Transverse colon (tissue), 4 donors: ENCODE measurements at places on chromosomes 13 and 19. TPM values are rescaled to one million over a fixed set of nuclear protein-coding genes. Genes with fewer than 3 reads are reported as not detected.

Gene PCP2
- 4.1 TPM for total RNA-seq

GRCh38 chr13:46804391-46804815 is 7.4 kb upstream of the ESD start:
- no peak overlapping the region for H3K27ac ChIP-seq
- no peaks in the 10 kb centered on the region for H3K36me3 ChIP-seq
- H3K27me3 ChIP-seq, result no peaks in the 10 kb centered on the region
- H3K4me3 ChIP-seq, result no peak overlapping the region
- no peak for DNase-seq

DNA sequence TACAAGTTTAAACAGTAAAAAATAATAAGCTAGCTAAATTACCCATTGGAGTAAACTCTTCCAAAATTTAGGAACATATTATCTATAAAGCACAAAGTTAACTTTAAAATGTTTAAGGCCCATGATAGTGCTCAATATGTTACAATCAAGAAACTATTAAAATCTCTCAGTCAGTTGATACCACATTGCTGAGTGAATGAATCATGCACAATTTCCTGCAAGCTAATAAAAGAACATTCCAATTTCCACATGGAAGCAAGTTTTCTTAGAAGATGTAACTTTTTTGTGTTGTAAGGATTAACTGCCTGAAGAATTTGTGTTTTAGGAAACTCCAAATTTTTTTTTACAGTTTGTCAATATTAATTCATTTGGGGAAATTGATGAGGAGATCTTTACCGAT is 666.6 kb downstream of the SLITRK1 start:
- H3K27ac ChIP-seq, result no peak overlapping the region
- no peaks in the 10 kb centered on the region for H3K36me3 ChIP-seq
- no peaks in the 10 kb centered on the region for H3K4me1 ChIP-seq
- no peaks in the 10 kb centered on the region for H3K27me3 ChIP-seq

DNA sequence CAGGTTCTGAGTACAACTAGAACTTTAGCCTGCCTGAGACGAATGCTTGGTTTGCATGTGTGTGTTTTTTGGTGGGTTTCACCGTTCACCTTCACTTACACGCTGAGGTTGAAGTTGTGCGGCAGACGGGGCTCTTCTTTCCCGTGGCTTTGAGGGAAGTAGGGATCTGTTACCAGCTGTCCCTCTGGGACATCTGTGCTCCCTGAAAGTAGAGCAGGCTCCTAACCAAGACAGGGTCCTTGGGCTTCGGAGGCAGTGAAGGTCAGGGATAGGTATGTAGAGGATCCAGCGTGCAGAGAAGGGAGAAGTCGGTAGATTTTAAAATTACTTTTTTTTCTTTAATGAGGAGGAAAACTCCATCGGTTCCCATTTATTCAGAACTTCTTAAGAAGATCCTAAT is 48.7 kb downstream of the ZNF536 start:
- no peak overlapping the region for H3K4me3 ChIP-seq
- H3K27ac ChIP-seq, result no peak overlapping the region
- no peak for DNase-seq
- H3K27me3 ChIP-seq, result peaks cover 4% of the 10 kb centered on the region
- no peaks in the 10 kb centered on the region for H3K4me1 ChIP-seq

DNA sequence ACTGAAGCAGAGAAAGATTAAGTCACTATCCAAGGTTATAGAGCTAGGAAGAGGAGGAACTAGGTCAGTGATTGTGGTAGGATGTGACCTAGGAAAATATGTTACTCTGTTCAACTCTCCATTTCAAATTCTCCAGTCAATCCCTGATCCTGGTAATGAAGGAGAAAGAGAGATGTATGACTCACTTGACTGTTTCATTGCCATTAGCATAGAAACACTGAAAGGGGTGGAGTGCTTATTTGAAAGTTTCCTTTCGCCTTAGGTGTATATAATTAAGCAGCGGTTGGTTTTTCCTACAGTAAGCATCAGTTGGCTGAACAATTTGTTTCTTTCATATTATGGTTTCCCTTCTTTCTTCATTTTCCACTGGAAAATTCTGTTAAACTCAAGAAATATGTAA is 198.1 kb upstream of the CSNK1A1L start:
- no peaks in the 10 kb centered on the region for H3K27me3 ChIP-seq
- no peak for DNase-seq
- no peaks in the 10 kb centered on the region for H3K4me1 ChIP-seq
- no peaks in the 10 kb centered on the region for H3K36me3 ChIP-seq
- no peak overlapping the region for H3K4me3 ChIP-seq

Gene FFAR2
- not detected for total RNA-seq

- peak overlapping the region; percentile 70 for H3K27ac ChIP-seq
- no peak for DNase-seq
- peak overlapping the region; percentile 68 for H3K4me3 ChIP-seq
- no peaks in the 10 kb centered on the region for H3K27me3 ChIP-seq
- H3K36me3 ChIP-seq, result no peaks in the 10 kb centered on the region
Observed at GRCh38 chr19:58227964-58228584, 640 bp upstream of the ZNF544 start.

Gene KLK14
- 0.82 TPM for total RNA-seq

Gene CLEC4M
- not detected for total RNA-seq

DNA sequence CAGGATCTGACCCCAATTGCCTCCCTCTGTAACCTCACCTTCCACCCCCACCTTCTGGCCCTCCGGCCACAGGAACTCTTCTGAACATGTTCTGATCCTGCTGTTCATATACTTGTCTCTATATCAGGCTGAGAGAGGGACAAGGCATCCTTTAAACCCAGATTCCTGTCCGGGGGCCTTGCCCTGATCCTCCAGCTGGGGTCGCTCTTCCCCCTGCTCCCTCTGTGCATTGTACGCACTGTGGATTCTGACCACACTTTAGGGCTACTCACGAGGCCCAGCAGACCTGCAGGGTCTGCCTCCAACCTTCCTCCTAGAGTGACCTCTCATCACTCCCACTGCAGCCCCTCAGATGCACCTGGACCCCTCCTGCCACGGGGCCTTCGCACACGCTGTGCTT is 269.3 kb downstream of the UQCRFS1 start:
- no peak for DNase-seq
- H3K36me3 ChIP-seq, result no peaks in the 10 kb centered on the region
- H3K27me3 ChIP-seq, result no peaks in the 10 kb centered on the region
- H3K4me3 ChIP-seq, result no peak overlapping the region
- H3K4me1 ChIP-seq, result no peaks in the 10 kb centered on the region

Gene COMMD6
- 46.0 TPM for total RNA-seq

Gene EPSTI1
- 22.9 TPM for total RNA-seq
